ENCODE measurements at places on chromosomes 7 and 10. TPM values are rescaled to one million over a fixed set of nuclear protein-coding genes. Genes with fewer than 3 reads are reported as not detected.
A peak's percentile ranks its signal among the peaks of the same experiment; 100 is the strongest.

- no peak for DNase-seq
These were observed 268.8 kb upstream of the ZMIZ1 start for GRCh38 chr10:78800006-78800405.

DNA sequence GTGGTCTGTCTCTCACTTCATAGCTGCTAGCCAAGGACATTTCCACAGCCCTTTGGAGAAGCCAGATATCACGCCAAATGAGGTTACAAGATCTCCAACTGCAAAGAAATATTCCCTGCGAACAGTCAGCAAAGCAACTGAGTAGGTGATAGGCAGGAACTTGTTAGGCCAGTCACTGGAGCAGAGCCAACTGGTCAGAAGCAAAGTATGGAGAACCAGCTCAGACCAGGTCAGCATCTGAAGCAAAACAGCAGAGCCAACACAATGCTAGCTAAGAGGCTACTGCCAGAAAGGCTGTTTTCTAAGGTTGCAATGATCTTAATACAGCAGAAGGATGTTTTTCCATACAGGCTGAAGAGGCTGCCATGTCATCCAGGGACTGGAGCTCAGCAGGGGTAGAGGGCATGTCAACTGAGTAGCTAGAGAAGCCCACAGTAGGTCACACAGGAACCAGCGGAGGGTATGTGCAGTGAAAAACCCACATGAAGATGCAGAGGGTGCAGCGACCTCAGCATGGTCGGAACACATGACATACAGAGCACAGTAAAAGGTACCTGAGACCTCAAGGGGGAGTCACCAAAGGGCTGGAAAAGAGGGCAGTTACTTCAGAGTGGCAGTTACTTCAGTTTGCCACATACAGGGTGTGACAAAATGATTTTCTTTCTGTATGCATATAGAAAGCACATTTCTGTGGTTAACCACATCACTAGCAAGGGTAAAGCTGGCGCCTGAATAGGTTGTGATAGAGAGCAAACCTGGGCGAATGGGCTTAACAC lies 8.9 kb downstream of the SEC31B start:
- DNase-seq = no peak

DNA sequence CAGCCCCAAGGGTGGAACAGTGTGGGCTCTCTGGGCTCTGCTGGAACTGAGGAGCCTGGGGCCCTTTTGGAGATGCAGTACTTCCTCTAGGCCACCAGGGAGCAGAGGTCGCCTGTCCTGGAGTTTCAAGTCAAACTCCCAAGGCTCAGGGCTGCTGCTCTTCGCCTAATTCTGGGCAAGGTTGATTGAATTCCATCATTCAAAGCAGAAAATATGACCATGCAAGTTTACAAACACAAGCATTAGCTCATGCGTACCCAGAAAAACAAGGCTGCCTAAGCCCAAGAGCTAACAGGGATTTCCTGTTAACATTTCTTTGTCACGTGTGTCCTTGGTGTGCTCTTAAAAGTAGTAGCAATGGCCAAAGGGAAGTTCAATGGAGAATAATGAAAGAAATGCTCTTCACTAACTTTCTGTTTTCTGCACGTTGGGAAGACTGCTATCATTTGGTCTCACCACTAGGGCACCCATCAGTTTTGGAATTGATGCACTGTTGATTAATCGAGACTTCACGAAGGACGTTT lies 20.1 kb downstream of the LDB3 start:
- peak; percentile 43 for DNase-seq

DNA sequence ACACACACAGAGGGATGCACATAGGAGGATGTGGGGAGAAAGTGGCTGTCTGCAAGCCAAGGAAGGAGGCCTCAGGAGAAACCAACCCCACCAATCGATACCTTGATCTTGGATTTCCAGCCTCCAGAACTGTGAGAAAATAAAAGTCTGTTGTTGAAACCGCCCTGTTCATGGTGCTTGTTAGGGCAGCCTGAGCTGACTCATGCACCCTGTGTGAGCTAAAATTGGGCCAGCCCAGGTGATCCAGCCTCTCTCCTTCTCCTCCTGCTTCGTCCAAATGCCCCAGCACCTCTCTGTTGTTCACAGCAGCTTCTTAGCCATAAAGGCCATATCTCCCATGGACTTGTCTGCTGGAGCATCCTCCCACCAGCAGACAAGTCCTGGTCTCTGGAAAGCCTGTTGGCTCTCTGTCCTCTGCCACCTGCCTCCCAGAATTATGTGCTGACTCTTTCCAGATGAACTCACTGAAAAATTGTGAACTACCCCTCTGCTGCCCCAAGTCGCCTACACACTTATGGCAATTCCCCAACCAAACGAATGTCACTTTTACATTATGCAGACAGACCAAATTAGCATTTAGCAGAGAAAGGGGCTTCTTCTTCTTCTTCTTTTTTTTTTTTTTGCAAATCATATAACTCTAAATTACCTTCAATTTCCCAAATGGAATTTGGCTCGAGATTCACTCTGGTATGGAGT lies 30.2 kb upstream of the CARD11 start:
- DNase-seq = no peak

DNA sequence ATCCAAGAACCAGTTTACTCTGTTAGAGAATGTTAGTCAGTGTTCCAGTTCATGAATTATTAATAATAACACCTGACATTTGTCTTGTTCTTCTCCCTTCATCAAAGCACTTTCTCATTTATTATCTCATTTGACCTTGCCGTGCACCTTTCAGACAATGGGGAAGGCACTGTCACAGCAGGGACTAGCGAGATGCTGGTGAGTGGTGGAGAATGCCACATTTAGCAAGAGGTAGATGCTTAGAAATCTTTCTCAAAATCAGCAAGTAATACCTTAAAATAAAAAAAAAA lies 34.2 kb upstream of the XRCC2 start:
- no peak for DNase-seq

GRCh38 chr7:44776211-44776610 lies 20.3 kb upstream of the PPIA start:
- no peak for DNase-seq

DNA sequence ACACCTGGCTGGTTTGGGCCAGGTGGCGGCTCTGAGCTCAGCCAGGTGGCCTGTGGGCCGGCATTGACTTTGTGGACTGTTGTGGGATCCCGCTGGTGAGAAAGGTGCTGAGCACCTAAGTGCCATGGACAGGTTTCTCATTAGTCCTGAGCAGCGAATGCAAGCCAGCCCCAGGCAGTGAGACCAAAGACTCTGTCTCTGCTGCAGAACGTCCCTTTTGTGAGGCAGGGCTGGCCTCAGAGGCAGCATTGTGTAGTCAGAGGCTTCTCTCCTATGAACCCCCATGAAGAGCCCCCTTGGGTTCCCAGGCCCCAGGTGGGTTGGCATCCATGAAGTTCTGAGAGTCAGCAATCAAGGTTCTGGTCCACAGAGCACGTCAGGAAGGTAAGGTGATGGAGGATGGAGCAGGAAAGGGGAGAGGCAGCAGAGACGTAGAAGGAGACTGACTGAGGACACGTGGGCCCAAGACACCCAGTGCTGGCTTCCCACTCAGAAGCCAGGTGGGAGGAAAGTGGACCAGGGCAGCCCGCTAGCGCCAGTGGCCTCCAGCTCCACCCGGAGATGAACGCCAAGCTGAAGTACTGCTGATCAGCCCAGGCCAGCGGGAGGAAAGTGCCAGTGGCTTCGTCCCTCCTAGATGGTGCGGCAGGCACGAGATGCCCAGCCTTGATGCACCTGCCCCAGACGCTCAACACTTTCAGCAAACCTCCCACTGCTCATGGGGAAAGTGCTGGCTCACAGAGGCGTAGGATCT lies 19.2 kb upstream of the PTPRN2 start:
- no peak for DNase-seq

The GPR85 gene
- 1.3 TPM for total RNA-seq

The PNLIPRP2 gene
- total RNA-seq = not detected

Measured in astrocyte (in vitro differentiated cells and primary cell).